Activated CD4-positive, alpha-beta T cell treated with anti-CD3 and anti-CD28 coated beads, Interleukin-2, amount 10 ng/mL, durations not matched to agents 7 days and 5 days (primary cell): ENCODE measurements at places on chromosomes 13 and 19.

- DNase-seq: no peak
Observed at GRCh38 chr13:48142436-48142835, 47.5 kb upstream of the MED4 start.

- no peak for DNase-seq
Observed at GRCh38 chr19:30367421-30367820, 4.8 kb upstream of the ZNF536 start.

DNA sequence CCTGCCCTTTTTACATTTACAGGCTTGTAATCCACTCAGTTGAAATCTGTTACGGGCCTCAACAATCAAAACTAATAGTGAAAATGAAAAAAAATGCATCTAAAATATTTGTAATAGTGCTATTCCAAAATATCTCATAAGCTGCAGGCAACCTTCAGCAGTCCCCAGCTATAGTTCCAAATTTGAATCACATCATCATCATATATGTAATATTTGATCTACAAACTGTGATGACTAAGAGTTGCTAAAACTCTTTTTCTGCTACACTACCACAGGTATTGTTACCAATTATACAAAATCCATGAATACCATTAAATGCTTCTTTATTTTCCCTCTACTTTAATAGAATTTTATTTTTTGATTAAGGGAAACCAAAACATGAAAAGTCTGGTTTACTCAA is 121.4 kb upstream of the RFC3 start:
- DNase-seq: no peak

GRCh38 chr19:48513289-48514122 is 1.9 kb upstream of the LMTK3 start:
- peak; percentile 84 for DNase-seq

DNA sequence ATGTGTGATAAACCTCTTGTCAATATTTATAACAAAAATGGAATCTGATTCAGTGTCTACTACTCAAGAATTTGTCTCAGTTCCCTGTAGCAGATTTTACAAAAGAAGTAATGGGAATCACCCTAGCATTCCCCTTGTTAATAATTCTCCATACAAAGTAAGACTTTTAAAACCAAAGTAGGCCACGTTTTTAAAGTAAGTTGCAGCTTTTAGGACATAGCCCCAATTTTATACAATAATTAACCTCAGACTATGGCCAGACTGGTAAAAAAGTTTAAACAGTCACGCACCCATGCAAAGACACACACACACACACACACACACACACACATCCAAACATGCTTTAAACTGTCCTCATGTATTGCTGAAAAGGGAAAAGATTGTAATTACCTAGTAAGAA is 589.9 kb downstream of the PCDH9 start:
- DNase-seq: no peak

GRCh38 chr13:59016250-59016649 is 1147.5 kb downstream of the DIAPH3 start:
- no peak for DNase-seq

DNA sequence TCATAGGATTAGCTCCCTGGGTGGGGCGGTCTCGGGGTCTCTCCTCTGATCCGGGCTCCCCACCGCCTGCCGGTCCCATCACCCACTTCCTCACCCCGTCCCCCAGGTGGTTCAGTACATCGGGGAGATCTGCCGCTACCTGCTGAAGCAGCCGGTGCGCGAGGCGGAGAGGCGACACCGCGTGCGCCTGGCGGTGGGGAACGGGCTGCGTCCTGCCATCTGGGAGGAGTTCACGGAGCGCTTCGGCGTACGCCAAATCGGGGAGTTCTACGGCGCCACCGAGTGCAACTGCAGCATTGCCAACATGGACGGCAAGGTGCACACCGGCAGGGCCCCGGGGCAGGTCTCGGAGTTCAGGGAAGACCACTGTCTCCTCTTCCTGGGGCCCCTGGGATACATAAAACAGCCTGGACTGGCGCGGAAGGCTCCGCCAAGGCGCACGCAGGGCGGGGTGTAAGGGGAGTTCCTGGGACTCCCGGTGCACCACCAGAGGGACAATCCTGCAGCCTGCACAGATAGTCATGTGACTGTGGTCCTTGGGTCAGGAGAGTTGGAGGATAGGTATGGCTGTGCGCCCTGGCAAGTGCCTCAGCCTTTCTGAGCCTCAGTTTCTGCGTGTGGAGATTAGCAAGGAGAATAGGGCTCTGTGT is 14.2 kb upstream of the PGLS start:
- no peak for DNase-seq

DNA sequence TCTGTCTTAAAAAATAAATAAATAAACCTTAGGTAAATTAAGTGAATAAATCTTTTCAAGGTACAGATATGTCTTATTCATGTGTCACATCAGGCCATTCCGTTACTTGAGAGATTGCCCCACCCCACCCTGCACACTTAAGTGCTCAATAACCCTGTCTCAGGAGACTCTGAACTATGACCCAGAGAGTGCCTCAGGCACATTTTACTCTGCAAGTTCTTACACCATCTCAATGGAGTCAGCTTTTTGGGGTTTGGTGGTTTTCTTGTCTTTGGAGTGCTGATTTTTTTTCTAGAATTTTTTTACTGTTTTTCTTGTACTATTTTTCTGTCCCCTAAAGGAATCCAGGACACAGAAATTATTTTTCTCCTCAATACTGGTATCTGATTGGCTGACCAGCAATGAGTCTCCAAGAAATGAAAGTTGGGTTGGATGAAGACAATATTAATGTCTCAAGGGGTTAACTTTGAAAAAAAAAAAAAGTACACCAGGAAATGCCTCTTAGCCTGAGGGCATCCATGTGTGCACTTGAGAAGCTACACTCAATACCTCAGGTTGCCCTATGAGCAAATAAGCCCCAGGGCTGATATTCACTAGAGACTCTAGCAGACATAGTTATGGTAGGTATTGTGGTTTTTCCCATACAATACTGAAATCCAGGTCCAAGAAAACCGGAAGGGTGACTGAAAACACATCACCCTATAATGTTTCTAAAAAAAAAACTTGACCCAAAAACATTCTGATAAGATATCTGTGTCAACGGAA is 114.6 kb upstream of the ZNF91 start:
- no peak for DNase-seq

DNA sequence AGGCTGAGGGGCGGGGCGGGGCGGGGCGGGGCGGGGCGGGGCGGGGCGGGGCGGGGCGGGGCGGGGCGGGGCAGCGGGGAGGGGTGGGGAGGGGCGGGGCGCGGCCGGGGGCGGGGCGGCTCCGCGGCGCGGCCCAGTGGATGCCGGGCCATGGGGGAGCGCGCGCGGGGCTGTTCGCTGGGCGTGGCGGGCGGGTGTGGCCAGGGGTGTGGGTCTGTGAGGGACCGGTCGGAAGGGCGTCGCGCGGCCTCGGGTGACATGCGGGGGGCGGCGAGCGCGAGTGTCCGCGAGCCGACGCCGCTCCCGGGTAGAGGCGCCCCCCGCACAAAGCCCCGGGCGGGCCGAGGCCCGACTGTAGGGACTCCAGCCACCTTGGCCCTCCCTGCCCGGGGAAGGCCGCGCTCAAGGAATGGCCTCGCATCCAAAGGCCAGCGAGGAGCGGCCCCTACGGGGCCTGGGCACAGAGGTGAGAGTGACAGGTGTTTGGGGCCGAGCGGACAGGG is at the start of gene ZFP28:
Gene ZFP28, plus strand, starts transcription at position 188 of the 503 bp plus-strand sequence. Its CDS starts 71 bp downstream, at position 259.
- DNase-seq: no peak

GRCh38 chr19:12751635-12752034 is at the start of gene BEST2:
TSS of gene BEST2 (plus strand) at chr19:12751791. CDS start at chr19:12752593, 802 bp downstream.
- no peak for DNase-seq

- no peak for DNase-seq
Observed at GRCh38 chr19:53909471-53910169, 542 bp downstream of the CACNG7 start.

DNA sequence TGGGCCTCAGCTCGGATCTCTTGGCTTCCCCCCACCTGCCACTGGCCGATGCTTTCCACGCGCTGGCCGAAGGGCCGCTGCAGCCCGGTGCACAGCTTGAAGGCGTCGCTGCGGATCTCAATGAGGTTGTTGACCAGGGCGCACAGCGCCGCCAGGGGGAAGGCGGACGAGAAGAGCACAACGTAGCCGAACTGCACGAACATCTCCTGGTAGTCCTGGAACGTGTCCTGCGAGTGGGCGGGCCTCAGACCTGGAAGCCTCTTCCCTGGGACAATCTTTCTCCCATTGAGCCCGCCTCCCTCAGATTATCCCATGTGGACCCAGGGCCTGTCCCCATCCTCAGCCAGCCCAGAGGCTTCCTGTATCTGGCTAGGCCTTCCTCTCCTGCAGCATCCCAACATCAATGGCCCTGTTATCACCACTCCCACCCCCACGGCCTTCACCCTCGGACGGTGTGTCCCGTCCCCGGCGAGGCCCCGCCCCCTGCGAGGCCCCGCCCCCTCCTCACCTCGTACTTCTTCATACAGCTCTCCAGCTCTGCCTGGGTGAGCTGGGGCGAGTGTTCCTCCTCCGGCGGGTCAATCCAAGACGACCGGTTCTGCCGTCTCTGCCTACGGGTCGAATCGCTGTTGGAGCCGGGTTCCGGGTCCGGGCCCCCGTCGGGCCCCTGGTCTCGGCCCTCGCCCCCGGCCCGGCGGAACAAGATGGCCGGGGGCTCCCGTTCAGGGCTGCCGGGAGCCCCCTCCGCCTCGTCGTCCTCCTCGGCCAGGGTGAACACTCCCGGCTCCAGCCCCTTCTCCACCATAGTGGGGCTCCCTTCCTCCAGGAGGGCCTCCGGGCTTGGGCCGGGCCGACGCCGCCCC is 6.8 kb downstream of the ANO8 start:
- DNase-seq: peak; percentile 46
